ENCODE measurements at places on chromosomes 5 and 9.

DNA sequence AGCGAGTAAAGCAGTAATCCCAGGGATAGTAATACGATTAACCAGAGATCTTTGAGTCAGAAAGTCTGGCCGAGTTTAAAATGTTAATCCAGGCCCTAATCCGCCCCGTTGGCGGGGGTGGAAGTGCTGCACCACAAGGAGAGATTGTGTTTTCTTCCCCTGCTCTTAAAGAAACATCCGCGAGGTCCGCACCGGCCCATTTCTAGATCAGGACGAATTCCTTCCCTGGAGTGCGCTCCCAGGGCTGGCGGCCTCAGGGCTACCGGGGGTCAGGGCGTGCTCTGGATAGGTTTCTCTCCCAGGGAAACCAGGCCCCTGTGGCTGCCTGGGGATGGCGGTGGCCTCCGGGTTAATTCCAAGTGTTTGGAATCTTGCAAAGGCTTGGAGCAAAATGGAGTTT, 9.3 kb upstream of the NEUROG1 start:
- DNase-seq, result no peak

GRCh38 chr9:123350590-123351310, 5.2 kb upstream of the CRB2 start:
- no peak for DNase-seq

- DNase-seq, result no peak
Observed at GRCh38 chr9:70015099-70015498, 28.5 kb upstream of the MAMDC2 start.

GRCh38 chr9:36987891-36988290, 46.2 kb downstream of the PAX5 start:
- DNase-seq, result no peak

DNA sequence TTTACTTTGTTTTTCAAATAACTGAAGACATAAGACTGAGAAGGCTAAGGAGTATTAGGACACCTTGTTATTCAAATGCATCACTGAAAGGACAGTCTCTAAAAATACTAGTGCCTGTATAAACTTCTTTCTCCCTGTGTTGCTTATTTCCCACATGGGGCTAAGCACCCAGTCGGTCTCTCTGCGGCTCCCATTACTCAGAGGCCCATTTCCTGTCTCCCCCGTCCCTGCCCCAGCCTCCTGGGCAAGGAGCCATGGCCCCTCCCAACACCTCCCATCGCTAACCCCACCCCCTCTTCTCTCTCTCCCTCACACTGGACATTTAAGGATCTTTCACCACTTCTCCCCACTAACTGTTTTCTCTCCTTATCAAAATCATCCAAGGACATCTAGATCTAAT, 81.9 kb downstream of the EBF1 start:
- DNase-seq, result no peak

DNA sequence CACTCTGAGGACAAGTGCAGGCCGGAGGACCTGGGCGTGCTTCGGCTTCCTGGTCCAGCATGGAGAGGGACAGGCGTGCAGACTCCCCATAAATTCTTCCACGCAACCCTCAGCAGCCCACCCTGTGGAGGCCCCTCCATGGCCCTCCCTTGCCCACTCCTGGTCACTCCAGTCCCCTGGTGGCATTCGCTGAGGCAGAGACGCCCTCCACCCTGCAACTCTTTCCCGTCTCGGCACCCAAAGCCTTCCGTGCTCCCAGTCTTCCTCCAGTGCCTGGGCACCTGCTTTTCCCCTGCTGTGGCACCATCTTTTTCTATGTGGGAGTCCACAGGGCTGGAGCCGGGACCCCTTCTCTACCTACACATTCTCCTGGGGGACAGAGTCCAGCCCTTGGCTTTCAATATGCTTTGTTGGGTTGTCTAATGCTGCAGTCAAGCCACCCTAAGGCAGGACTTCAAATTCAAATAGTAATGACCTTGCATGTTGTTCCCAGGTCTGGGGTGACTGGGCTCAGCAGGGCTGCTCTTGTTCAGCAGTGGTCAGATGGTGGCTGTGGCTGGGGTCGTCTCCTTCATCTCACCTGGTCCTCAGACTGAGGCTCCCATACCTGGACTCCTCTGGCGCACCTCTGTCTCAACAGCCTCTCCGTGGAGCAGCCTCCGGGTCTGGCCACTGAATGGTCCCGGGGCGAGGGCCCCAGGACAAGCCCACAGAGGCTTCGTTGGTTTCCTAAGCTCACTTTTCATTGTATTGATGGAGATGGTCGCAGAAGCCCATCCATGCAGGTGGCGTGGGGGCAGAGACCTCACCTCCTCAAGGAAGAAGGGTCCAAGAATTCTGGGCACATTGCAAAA, 15.2 kb downstream of the MRPL36 start:
- no peak for DNase-seq

- no peak for DNase-seq
Observed at GRCh38 chr9:121399883-121400607, 30.0 kb upstream of the STOM start.

GRCh38 chr9:123679330-123679987, 250.5 kb downstream of the DENND1A start:
- no peak for DNase-seq

DNA sequence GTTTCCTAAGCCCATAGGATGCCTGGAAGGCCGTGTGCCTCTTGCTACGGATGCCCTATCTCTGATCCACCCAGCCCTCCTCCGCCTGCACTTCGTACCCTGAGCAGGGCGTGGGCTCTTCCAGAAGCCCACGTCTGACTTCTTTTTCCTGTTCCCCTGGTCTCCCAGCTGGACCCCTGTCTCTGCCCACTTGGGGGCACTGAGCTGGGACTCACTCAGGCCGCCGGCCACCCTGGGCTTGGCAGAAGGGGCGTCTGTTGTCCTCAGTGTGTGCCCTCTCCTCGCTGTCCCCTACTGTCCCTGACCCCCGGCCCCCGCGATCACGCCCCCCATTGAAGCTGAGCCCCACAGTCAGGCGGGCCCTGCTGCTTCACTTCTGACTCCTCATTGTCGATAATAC, 22.0 kb upstream of the RXRA start:
- no peak for DNase-seq

GRCh38 chr5:157799578-157799977, 56.1 kb downstream of the LSM11 start:
- DNase-seq, result no peak

- no peak for DNase-seq
Observed at GRCh38 chr9:101650142-101650541, 55.4 kb upstream of the PPP3R2 start.
